SJSA1 (cell line): ENCODE measurements at places on chromosomes 11 and 22. TPM values are rescaled to one million over a fixed set of nuclear protein-coding genes. Genes with fewer than 3 reads are reported as not detected.

Gene PANX2
- 0.13 and 0.58 TPM in 2 replicates for total RNA-seq

Gene CD3E
- not detected in 2 replicates for total RNA-seq

Gene PRR5L
- total RNA-seq = 41.3 and 43.0 TPM in 2 replicates

Gene OR4D5
- total RNA-seq = not detected in 2 replicates

Gene CD151
- 123 and 179 TPM in 2 replicates for total RNA-seq

Gene SNX32
- 0.16 TPM in 1 of 2 replicates, not detected in the other for total RNA-seq

Gene SBF2
- 19.9 and 29.7 TPM in 2 replicates for total RNA-seq

Gene NLRP14
- total RNA-seq = not detected in 2 replicates

Gene SLC22A9
- total RNA-seq = not detected in 2 replicates

Gene POTEH
- not detected in 2 replicates for total RNA-seq

Gene MMP13
- not detected in 2 replicates for total RNA-seq

Gene LMNTD2
- 0.18 TPM in 1 of 2 replicates, not detected in the other for total RNA-seq

Gene ELMOD1
- total RNA-seq = 0.03 TPM in 1 of 2 replicates, not detected in the other

Gene GRIK4
- not detected in 2 replicates for total RNA-seq

Gene MYO18B
- 0.11 and 0.63 TPM in 2 replicates for total RNA-seq

Gene FKBP2
- total RNA-seq = 73.4 and 228 TPM in 2 replicates

Gene MYOD1
- not detected in 2 replicates for total RNA-seq

Gene MOB2
- total RNA-seq = 3.9 and 9.1 TPM in 2 replicates

Gene CDKN1C
- total RNA-seq = 15.0 and 23.4 TPM in 2 replicates
